Umbilical cord (tissue), 2 donors: ENCODE measurements at places on chromosomes 6 and 20. TPM values are rescaled to one million over a fixed set of nuclear protein-coding genes. Genes with fewer than 3 reads are reported as not detected.

- DNase-seq: no peak
Measured at GRCh38 chr6:162773996-162774395, 46.2 kb downstream of the PACRG start.

GRCh38 chr20:32583581-32584070 lies 1.5 kb downstream of the NOL4L start:
- DNase-seq: peak; percentile 65

Gene GPSM3
- 1.2 TPM for total RNA-seq

Gene MLN
- not detected for total RNA-seq

Gene HLA-DMA
- total RNA-seq: 5.8 TPM
